Stimulated activated CD8-positive, alpha-beta memory T cell treated with anti-CD3 and anti-CD28 coated beads, Interleukin-7, amount 100 ng/mL, for 4 hours (primary cell): ENCODE measurements at places on chromosomes 5 and 9.

DNA sequence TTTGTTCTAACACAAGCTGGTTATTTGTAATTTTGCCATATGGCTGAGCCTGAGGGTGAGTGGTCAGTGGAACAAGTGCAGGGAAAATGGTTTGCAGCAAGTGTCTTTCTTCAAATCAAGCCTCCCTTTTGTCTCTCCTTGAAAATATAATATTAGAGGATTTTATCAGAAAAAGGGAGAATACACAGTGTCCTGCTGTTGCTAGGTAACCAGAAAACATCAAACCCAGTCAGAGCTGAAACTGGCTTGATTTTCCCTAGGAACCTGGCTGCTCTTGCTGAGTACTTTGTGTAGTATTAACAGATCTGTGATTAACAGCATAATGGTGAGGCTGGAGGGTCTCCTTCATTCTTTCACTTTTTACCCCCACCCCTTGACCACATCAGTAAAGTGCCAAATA lies 314.0 kb downstream of the ARHGEF28 start:
- no peak for DNase-seq

- DNase-seq, result no peak
Measured at GRCh38 chr5:135829681-135830383, 4.6 kb upstream of the SLC25A48 start.

DNA sequence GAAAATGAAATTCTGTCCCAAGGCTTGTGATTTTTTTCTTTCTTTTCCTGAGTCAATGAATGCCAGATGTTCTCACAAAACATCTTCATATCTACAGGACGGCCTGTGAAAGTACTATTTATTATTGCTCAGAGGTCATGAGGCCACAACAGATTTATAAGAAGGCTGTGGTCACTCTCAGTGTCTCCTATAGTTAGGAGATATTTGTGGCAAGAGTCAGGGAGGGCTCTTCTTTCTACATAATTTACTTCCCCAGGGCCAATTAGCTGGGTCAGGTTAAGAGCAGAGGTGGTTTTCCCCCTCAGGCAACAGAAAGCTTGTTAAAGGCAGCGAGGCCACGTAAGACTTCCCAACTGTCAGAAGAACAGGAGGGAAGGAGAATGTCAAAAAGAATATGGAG lies 248.7 kb downstream of the SLIT3 start:
- no peak for DNase-seq

- DNase-seq, result no peak
Measured at GRCh38 chr9:6197330-6197729, 18.3 kb upstream of the IL33 start.

GRCh38 chr5:78495800-78496199 lies 135.4 kb downstream of the SCAMP1 start:
- DNase-seq, result no peak

DNA sequence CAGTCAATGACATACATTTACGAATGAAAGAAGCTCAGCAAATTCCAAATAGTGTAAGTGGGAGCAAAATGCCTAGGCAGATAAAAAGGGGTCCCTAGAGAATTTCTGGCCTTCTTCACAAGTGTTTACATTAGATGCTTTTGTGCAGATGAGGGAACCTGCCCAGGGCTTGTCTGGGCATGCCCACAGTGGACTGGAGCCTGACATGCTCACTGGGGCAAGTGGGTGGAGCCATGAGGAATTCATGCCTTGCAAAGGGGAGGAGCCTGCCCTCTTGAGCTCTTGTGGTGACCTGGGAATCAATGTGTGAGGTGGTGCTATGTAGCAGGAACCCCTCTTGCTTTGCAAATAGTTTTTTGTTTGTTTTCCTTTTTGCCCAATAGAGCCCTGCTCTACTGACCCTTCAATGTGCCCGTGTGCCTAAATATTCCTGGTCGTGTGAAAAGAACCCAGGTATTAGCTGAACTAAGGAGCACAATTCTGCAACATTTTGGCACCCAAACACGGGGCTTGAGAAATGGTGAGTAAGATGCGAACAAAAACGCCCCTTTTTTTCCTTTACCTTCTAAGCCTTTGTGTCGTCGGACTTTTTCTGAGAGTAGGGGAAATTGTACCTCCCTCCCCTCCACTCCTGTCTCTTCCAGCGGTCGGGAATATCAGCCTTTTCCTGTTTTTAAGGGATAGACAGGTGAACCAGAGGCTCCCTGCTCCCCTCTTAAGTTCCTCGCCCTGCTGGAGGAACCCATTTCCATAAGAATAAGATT lies 433.8 kb upstream of the CDH9 start:
- no peak for DNase-seq

DNA sequence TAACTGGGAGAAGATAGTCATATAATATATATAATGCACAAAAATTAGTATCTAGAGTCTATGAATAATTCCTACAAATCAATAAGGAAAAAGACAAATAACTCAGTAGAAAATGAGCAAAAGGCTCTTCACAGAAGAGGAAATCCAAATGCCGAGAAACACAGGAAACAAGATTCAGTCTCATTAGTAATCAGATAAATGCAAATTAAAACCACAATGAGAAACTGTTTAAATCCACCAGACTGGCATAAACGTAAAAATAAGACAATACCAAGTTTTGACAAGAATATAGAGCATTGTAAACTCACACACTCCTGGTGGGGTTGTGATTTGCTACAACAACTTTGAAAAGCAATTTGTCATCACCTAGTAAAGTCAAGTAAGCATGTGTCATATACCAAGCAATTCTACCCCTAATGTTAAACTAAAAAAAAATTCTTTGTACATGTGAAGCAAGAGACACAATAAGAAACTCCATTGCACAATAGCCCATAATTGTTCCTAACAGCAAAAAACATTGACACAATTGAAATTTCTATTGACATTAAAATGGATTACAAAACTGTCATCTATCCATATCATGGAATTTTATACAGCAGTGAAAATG lies 21.0 kb upstream of the UBLCP1 start:
- no peak for DNase-seq

DNA sequence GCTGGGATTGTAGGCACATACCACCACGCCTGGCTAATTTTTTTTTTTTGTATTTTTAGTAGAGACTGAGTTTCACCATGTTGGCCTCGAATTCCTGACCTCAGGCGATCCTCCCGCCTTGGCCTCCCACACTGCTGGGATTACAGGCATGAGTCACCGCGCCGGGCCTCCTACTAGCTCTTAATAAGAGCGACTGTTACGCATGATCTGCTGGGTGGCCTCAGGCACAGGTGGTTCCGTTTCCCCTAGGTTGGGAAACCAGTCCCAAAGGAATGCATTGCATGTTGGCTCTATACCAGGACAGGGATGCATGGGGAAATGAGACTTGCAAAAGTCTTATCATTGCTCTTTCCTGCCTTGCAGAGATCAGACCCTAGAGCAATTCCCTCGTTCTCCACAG lies 184.7 kb upstream of the PPP1R26 start:
- DNase-seq, result no peak

- DNase-seq, result no peak
Measured at GRCh38 chr9:93654351-93654961, 78.1 kb downstream of the PHF2 start.

- no peak for DNase-seq
Measured at GRCh38 chr9:86732514-86733171, 214.7 kb downstream of the GAS1 start.

GRCh38 chr5:148147415-148147814 lies 20.9 kb upstream of the SPINK14 start:
- no peak for DNase-seq

DNA sequence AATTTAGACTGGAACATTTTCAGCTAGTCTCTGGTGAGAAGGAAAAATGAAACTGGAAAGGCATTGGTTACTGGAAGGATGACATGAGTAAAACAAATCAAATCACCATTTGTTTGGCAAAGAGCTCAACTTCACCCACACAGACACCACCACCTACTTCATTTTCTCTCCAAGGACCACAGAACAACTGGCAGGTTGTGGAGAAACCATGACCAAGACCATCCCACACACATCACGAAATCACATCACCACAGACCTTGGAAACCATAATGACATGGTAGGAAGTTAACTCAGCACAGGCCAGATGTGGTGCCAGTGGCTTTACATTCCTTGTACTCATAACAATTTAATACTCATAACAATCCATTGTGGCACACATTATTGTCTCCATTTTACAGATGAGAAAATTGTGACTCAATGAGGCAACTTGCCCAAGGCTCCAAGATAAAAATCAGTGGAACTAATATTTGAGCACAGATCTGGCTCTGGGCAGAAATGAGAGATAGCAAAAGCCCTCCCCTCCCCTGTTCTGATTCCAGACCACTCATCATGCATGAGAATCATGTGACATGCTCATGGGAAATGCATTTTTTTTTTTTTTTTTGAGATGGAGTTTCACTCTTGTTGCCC lies 7.5 kb downstream of the OR1K1 start:
- no peak for DNase-seq

- DNase-seq, result no peak
Measured at GRCh38 chr5:15757619-15758018, 257.6 kb downstream of the FBXL7 start.

- DNase-seq, result no peak
Measured at GRCh38 chr9:132367613-132368313, 13.0 kb upstream of the SETX start.

DNA sequence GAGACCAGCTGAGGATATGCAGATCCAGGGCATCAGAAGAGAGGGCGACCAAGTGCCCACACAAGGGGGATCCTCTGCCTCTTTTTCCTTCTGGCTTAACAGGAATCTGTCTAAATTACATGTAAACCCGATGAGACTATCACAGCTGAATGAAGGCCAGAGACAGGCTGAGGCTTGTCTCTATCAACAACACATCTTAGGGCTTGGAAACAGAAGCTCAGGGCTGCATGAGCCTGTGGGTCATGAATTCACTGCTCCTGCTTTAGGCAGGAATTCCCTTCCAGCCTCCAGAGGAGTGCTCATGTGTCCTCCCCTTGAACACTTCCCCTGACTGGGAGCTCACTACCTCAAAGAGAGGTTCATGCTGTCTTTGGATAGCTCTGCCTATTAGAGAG lies 106.1 kb upstream of the PHYKPL start:
- DNase-seq, result no peak

- no peak for DNase-seq
Measured at GRCh38 chr5:10138395-10139057, 111.2 kb downstream of the ATPSCKMT start.

DNA sequence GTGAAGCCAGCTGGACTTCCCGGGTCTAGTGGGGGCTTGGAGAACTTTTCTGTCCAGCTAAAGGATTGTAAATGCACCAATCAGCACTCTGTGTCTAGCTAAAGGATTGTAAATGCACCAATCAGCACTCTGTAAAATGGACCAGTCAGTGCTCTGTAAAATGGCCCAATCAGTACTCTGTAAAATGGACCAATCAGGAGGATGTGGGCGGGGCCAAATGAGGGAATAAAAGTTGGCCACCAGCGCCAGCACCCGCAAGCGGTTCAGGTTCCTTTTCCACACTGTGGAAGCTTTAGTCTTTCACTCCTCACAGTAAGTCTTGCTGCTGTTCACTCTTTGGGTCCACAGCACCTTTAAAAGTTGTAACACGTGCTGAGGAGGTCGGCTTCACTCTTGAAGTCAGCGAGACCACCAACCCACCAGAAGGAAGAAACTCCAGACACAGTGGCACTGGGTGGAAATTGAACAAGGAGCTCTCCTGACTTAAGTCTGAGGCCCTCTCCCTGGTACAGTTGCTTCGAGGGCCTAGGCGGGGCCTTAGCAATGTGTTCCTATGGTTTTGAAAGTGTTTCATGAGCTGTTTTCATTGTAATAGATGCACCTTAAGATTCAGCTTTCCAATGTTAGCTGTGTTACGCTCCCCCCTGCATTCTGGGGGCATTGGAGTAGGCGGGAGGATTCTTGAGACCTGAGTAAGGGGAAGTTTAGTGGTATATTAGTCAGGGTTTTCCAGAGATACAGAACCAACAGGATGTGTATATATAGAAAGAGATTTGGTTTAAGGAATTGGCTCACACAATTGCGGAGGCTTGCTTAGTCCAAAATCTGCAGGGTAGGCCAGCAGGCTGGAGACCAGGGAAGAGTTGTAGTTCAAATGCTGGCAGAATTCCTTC lies 21.5 kb upstream of the MYO10 start:
- no peak for DNase-seq
